CD4-positive, alpha-beta T cell treated with Interleukin-17A for 1 hour (primary cell): ENCODE measurements at places on chromosomes 6 and 20.
A peak's percentile ranks its signal among the peaks of the same experiment; 100 is the strongest.

GRCh38 chr6:3800850-3801591 lies 48.2 kb upstream of the FAM50B start:
- DNase-seq = no peak

GRCh38 chr20:25467441-25467840 lies 60.0 kb downstream of the GINS1 start:
- no peak for DNase-seq

- no peak for DNase-seq
Measured at GRCh38 chr20:45695496-45695895, 6.3 kb upstream of the WFDC13 start.

GRCh38 chr20:50957798-50958614 lies at the start of gene DPM1:
DPM1 (minus strand) TSS chr20:50958532; CDS start chr20:50958523, 9 bp downstream.
- peak; percentile 34 for DNase-seq

DNA sequence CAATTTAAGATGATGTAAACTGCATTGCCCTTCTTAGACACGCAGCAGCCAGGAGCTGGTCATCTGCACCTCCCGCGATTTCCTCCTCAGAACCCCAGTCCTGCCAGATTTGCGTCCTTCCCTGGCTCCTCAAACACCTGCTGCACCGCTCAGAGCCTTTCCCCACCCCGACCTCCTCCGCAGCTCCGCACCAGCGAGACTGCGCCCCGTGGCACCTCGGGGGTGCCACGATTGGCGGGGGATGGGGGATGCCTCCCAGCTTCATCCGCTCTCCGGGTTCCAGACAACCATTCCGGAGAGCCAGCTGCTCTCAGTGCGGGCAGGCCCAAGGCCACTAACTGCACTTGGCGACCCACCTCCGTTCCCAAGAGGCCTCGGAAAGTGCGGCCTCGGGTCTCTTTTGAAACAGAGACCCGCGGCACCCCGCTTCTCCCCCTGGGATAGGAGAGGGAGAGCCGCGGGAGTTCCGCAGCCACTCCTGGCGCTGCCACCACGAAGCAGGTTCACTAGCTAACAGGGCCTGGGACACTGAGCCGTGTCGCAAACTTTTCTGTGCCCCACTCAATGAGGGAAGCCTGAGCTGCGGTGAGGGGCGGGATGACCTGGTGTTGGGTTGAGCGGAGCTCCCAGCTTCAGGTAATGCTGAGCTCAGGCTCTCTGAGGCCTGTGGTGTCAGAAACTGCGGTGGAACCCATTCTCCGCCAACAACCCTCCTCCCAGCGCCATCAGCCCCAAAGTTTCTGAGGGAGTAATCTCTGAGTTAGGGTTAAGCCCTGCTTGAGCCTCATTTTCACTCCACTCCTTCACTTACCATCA lies 7.3 kb upstream of the TFAP2A start:
- DNase-seq = no peak

GRCh38 chr6:55377150-55377549 lies 49.9 kb downstream of the GFRAL start:
- no peak for DNase-seq

GRCh38 chr20:4127344-4127743 lies 112.0 kb upstream of the RNF24 start:
- DNase-seq = no peak

- DNase-seq = no peak
Measured at GRCh38 chr20:9169409-9169808, 100.5 kb downstream of the PLCB4 start.

DNA sequence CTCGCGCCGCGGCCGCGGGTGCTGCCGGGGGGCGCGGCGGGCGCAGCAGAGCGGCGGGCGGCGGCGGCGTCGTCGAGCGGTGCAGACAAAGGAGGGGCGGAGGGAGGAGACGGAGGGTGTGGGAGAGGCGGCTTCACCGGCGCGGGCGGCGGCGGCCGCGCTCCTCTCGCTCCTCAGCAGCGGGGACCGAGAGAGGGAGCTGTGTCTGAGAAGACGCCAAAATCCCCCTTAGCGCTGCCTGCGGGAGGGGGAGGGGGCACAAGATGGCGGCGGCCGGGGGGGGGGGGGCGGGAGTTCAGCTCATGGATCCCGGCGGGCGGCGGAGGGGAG lies 296 bp downstream of the ADNP start:
- DNase-seq = no peak

GRCh38 chr6:88142297-88142668 lies 23.9 kb downstream of the CNR1 start:
- no peak for DNase-seq
